ENCODE measurements at places on chromosomes 12 and 14. TPM values are rescaled to one million over a fixed set of nuclear protein-coding genes. Genes with fewer than 3 reads are reported as not detected.

DPPA3 gene
- 4.6 TPM for total RNA-seq

COCH gene
- total RNA-seq, result 59.1 TPM

AMIGO2 gene
- total RNA-seq, result 5.7 TPM

ADAM21 gene
- total RNA-seq, result not detected

SRRM4 gene
- 0.76 TPM for total RNA-seq

KCNJ8 gene
- total RNA-seq, result 0.73 TPM

ASIC1 gene
- total RNA-seq, result 2.6 TPM

DNA sequence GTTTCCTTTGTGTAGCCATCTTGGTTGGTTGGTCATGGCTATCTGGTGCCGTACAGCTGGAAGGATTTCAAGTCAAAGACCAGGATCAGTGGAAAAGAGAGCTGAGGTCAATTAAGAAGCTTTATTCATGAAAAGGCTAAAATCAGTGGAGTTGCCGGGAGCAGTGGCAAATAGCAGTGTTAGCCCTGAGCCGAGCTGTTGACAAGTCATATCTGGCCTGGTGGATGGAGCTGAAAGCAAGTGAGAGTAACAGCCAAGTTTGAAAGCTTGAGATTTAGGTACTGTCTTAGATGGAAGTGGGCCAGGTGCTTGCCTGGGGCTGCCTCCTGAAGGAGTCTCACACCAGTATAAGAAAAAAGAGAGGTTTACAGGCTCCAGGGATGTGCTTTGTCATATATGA is 9.0 kb downstream of the BATF start:
- H3K27me3 ChIP-seq, result no peaks in the 10 kb centered on the region
- no peaks in the 10 kb centered on the region for H3K36me3 ChIP-seq
- H3K4me1 ChIP-seq, result no peaks in the 10 kb centered on the region
- no peak overlapping the region for H3K27ac ChIP-seq
- H3K4me3 ChIP-seq, result no peak overlapping the region

- peak; percentile 87 for DNase-seq
- H3K4me1 ChIP-seq, result no peaks in the 10 kb centered on the region
- no peaks in the 10 kb centered on the region for H3K27me3 ChIP-seq
Observed at GRCh38 chr12:132710043-132710404, 618 bp upstream of the PGAM5 start.

GRCh38 chr12:12992418-12993130 is 7.5 kb downstream of the HEBP1 start:
- no peak overlapping the region for H3K27ac ChIP-seq
- H3K27me3 ChIP-seq, result no peaks in the 10 kb centered on the region

- peaks cover 14% of the 10 kb centered on the region for H3K27me3 ChIP-seq
- no peak overlapping the region for H3K4me3 ChIP-seq
- no peaks in the 10 kb centered on the region for H3K4me1 ChIP-seq
- no peak overlapping the region for H3K27ac ChIP-seq
- H3K36me3 ChIP-seq, result no peaks in the 10 kb centered on the region
Observed at GRCh38 chr12:131834798-131835615, 6.8 kb downstream of the MMP17 start.

DNA sequence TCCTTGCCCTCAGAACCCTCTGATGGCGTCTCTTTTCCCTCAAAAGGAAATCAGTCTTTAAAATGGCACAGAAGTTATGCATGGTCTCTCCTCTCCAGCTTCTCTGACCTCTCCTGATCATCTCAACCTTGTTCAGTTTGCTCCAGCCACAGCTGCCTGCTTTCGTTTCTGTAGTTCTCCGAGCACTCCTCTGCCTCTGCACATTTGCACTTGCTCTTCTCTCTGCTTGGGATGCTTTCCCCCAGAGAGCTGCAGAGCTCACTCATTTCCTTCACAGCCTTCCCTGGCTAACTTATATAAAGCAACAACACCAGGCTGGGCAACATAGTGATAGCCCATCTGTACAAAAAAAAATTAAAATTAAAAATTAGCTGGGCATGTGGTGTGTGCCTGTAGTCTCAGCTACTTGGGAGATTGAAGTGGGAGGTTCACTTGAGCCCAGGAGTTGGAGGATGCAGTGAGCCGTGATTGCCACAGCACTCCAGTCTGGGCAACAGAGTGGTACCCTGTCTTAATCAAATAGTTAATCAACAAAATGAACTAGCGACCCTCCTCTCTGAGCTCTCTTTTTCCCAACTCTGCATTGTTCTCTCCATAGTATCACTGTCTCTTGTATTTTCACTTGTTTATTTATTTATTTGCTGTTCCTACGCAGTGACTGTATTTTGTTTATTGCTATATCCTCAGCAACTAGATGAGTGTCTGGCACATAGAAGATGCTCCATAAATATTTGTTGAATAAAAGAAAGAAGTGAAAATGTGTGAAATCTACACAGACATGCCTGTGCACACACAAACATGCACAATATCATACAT is 37.7 kb downstream of the PPFIBP1 start:
- H3K36me3 ChIP-seq, result peaks cover 13% of the 10 kb centered on the region

DNA sequence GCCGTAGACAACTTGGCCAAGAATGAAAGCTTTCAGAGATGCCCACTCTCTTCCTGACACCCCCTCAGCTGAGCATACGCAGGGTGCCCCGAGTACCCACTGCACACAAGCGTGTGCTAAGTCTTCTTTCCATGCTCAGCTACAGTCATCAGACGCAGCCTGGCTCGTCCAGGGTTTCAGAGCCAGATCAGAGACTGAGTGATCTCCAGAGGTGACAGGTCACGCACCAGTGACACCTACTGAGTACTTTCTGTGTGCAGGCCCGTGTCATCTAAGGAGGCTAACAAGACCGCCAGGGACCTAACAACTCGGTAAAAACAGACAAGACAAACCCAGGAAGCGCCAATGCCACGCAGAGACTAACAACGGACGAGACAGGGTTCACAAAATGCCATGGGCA is 25.1 kb downstream of the STX2 start:
- no peak for DNase-seq
- no peaks in the 10 kb centered on the region for H3K27me3 ChIP-seq
- peaks cover 6% of the 10 kb centered on the region for H3K4me1 ChIP-seq
- H3K27ac ChIP-seq, result no peak overlapping the region
- H3K36me3 ChIP-seq, result peaks cover 37% of the 10 kb centered on the region

- no peaks in the 10 kb centered on the region for H3K27me3 ChIP-seq
- H3K27ac ChIP-seq, result no peak overlapping the region
- DNase-seq, result no peak
- H3K36me3 ChIP-seq, result no peaks in the 10 kb centered on the region
- H3K4me3 ChIP-seq, result no peak overlapping the region
Observed at GRCh38 chr12:49615725-49616124, 7.6 kb upstream of the PRPF40B start.

GRCh38 chr12:49554266-49554665 is 13.7 kb downstream of the MCRS1 start:
- peaks cover 24% of the 10 kb centered on the region for H3K36me3 ChIP-seq
- peaks cover 3% of the 10 kb centered on the region for H3K27me3 ChIP-seq
- no peak overlapping the region for H3K4me3 ChIP-seq
